ENCODE measurements at places on chromosomes 11 and 22.
A peak's percentile ranks its signal among the peaks of the same experiment; 100 is the strongest.

GRCh38 chr11:81749245-81749644 is 984.4 kb downstream of the FAM181B start:
- no peak for DNase-seq

GRCh38 chr22:44758344-44758973 is 6.1 kb downstream of the ARHGAP8 start:
- peak; percentile 79 for DNase-seq

DNA sequence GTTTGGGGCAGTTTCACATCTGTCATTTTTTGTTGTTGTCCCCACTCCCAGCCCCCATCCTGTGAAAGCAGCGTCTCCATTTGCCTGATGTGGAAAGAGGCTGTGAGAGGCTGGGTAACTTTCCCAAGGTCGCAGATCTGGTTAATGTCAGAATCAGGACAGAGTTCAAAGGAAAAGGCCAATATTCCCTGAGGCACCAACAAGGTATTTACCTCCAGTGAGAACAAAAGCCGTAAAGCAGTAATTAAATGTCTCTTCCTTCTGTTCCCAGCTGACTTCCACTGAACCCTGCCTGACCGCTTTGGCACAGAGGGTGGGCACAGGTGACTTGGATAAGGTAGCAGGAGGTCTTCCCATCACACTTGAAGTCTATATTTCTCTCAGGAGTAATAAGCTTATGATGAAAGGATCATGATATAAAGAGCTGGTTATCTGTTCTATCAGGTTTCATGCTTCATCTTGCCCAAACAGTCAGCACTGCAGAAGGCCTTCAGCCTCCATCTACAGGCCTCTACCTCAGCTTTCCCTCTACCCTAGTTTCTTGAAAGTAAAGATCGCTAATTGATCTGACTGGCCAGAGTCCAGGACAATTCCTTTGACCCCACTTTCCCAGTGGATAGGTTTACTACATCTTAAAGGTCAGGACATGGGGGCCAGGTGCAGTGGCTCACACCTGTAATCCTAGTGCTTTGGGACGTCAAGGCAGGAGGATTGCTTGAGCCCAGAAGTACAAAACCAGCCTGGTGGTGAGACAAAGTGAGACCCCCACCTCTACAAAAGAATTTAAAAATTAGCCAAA is 9.4 kb downstream of the C11orf91 start:
- peak; percentile 63 for DNase-seq

DNA sequence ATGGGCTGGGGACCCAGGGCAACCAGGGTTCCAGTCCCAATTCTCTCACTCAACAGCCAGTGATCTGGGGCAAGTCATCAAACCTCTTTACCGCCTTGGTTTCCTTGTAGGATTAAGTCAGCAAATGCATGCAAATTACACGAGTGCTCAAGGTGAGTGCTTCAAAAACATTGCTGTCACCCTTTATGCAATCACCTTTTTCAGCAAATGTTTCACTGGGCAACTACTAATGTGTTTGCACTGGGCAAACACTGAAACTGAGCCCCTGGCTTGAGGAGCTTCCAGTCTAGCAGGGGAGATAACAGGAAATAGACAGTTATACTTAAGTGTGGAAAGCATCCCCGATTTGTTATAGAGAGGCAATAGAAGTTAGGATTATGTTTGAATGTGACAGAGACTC is 37.7 kb upstream of the DMC1 start:
- no peak for DNase-seq

DNA sequence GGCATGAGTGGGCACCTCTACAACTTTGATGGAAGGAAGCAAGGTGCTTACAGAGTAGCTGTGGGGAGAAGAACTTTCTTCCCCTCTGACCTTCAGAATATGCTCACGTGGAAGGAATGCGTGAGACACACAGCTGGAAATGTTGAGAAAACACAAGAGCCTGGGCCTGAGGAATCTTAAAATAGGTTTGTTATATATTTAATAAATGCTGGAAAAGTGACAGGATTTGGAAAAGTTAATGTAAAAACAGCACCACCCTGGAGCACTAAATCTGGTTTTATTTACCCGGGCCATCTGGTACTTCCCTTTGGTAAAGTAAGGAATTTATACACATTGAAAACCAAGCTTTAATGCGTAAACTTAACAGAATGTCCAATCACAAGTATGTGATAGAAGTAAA is 14.0 kb upstream of the AMPD3 start:
- DNase-seq = no peak

DNA sequence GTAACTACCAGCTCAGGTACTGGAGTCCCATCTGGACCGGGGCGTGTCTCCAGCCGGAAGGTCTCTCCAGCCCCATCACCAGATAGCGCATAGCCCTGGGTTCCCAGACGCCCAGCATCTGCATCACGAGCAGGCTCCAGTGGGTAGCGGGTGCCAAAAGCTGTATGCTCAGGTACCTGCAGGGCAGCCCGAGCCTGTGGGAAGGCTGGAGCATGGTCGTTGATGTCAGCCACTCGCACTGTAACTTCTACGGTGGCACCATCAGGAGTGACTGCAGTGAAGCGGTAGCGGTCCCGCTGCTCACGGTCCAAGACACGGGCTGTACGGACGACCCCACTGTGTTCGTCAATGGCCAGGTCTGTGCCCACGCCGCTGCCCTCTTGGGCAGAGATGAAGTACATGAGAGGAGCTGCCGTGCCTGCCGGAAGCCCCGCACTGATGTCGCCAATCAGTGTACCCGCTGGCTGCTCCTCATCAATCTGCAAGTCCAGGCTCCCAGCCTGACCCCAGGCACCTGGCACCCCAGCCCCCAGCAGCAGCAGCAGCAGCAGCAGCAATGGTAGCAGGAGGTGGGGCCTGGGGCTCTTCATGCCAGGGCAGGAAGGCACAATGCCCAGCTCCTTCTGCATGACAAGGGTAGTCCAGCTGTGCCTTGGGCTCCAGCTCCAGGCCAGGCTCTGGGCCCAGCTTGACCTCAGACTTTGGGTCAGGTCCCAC is 14.5 kb downstream of the DCHS1 start:
- no peak for DNase-seq

DNA sequence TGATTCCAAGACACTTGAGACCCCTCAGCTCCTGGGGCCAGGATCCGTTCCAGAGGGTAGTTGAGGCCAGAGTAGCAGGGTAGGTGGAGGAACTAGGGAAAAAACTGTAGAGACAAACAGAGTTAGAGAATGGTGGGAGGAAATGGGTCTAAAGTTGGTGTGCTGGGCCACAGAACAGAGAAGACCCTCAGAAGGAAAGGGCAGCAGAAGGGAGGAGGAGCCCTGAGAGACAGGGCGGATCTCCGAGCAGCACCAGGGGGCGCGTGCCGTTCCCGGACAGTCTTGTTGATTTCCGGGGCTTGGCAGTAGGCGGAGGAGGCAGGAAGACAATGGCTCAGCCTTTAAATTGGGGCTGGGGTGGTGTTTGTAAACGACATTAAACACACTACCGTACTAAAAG is 2.4 kb upstream of the CECR2 start:
- no peak for DNase-seq

DNA sequence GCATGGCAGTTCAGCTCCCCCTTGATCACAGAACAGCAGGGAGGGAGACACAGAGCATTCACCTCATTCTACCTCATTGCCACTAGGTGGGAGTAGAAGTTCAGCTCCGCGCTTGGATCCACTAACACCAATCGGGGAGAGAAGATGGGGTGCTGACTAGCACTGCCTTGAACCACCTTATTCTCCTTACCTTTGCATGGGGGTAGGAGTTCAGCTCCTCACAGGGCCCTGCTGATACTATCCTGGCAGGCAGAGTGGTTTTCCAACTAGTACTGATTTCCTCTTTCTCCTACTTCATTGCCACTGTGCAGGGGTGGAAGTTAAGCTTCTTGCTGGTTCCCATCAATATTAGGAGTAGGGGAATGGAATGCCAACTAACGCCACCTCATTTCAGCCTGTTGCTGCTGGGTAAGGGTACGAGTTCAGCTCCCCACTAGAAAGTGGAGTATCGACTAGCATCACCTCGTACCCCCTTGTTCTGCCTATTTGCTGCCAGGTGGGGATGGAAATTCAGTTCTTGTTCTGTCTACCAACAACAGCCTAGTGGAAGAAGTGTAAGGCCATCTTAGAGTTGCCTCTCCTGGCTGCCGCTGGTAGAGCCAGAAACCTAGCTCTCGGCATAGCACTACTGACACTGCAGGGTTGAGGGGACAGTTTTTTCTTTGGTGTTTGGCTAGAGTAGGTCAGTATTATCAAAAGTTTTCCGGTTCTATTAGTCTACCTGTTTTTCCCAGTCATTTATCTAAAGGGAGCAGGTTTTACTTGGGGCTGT is 550.9 kb upstream of the CCDC90B start:
- peak; percentile 59 for DNase-seq

DNA sequence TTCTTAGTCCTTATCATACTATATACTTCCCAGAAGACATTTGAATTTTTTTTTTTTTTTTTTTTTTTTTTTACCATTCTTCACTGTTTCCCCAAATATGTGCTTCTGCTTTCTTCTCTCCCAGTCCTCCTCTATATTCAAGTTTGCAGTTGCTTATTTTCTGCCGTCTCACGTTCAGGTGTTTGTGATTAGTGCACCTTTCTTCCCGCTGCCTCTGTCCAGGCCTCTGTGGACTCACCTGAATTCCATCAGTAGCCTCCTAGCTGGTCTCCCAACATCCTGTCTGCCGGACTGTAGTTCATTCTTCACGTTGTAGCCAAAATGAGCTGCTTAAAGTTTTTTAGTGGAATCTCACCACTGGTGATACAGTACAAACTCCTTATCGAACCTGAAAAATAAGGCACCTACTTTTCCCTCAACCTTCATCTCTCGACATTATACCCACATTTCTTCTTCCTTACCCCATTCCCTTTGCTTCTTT is 795 bp upstream of the MSANTD4 start:
- no peak for DNase-seq

- no peak for DNase-seq
Measured at GRCh38 chr11:104907521-104908185, 9.4 kb upstream of the CASP12 start.

- no peak for DNase-seq
Measured at GRCh38 chr11:102386136-102386734, 39.2 kb downstream of the BIRC2 start.

DNA sequence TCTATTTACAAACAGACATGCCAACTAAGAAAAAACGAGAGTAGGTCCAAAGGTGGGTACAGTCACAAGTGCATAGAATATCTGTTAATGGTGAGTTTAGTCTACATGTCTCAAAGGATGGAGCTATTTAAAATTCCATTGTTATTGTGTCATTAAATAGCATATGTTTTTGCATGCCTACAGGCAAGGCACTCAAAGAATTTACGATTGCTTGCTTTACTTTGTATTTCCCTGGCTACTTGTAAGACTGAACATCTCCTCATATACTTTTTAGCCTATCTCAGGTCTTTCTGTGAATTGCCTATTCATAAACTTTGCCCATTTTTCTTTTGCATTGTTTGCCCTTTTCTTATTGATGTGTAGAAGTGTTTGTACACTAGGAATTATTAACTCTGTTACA is 39.7 kb downstream of the DEUP1 start:
- peak; percentile 54 for DNase-seq

DNA sequence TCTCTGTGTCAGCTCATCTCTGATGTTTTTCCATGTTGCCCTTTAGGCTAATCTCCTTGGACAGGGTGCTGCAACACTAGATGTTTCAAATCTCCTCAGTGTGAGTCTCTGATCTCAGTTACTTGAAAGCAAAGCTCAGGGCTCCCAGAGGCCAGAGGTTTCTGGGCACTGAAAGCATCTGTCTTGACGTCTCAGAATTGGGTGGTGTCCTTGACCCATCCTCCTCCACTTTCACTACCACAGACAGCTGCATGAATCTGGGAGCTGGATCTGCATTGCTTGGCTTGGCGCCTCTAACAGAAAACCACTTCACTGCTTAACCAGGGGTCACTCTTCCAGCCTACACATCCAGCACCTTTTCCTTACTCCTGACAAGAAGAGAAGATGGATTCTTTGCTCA is 399.4 kb downstream of the NXPE2 start:
- DNase-seq = no peak

- DNase-seq = peak; percentile 13
Measured at GRCh38 chr22:40797427-40797826, 21.7 kb downstream of the SLC25A17 start.

GRCh38 chr22:19152942-19153883 is 3.1 kb upstream of the GSC2 start:
- no peak for DNase-seq
